Fibroblast of the conjunctiva (primary cell): ENCODE measurements at places on chromosomes 3 and 15.

- DNase-seq = no peak
These were observed 139.1 kb downstream of the TLE3 start for GRCh38 chr15:69958496-69959084.

- DNase-seq = no peak
These were observed 10.6 kb upstream of the MINDY2 start for GRCh38 chr15:58760385-58761009.

- DNase-seq = no peak
These were observed 22.2 kb upstream of the TRIM42 start for GRCh38 chr3:140655678-140656077.

DNA sequence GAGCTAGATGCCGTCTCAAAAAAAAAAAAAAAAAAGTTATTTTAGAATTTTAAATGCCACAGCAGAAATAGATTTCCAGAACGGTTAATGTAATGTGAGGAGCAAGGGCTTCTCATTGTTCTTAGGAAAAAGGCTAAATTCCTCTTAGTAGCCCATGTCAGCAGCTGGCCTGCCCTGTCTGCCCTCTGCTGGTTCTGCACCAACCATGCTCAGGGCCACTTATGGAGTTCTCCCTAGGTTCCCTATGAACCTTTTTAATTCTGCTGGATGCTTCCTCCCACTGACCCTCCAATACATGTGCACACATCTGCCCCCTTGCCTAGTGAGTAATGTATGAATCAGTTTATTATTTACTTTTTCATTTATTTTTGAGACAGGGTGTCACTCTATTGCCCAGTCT, 32.2 kb upstream of the DPPA4 start:
- DNase-seq = no peak

- DNase-seq = no peak
These were observed 57.8 kb upstream of the SPPL2A start for GRCh38 chr15:50823281-50823680.

DNA sequence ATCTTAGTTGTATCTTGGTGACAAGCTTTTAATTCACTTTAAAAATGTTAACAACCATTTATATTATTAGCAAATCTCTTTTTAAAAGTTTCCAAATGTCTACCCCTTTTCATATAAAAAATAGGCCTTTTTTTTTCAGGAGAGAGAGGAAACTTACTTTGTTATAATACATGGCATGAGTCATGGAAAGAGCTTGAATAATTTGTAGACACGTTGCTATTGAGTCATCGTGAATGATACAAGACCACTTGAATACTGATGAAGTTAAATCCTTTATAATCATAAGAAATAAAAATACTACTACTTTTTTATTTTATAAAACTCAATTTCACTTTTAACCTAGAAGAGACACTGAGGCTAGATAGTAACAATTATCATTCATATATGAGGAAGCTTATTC, 70.3 kb upstream of the BBX start:
- no peak for DNase-seq

DNA sequence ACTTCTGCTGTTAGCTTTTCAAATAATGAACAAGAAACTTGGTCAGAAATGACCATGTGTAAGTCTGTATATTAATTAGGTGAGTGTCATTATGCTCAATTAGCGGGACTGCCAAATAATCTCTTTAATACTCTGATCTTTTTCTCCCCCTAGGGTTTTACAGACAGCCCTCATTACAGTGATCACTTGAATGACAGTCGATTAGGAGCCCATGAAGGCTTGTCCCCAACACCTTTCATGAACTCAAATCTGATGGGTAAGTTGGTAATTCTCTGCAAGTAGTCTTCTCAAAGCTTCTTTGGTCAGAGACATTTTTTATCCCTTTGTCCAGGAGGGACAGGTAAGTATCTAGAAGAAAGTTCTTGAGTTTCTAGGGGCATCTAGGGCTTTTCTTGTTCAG, 173.2 kb downstream of the TCF12 start:
- no peak for DNase-seq

GRCh38 chr3:176647987-176648386, 549.3 kb downstream of the TBL1XR1 start:
- no peak for DNase-seq

DNA sequence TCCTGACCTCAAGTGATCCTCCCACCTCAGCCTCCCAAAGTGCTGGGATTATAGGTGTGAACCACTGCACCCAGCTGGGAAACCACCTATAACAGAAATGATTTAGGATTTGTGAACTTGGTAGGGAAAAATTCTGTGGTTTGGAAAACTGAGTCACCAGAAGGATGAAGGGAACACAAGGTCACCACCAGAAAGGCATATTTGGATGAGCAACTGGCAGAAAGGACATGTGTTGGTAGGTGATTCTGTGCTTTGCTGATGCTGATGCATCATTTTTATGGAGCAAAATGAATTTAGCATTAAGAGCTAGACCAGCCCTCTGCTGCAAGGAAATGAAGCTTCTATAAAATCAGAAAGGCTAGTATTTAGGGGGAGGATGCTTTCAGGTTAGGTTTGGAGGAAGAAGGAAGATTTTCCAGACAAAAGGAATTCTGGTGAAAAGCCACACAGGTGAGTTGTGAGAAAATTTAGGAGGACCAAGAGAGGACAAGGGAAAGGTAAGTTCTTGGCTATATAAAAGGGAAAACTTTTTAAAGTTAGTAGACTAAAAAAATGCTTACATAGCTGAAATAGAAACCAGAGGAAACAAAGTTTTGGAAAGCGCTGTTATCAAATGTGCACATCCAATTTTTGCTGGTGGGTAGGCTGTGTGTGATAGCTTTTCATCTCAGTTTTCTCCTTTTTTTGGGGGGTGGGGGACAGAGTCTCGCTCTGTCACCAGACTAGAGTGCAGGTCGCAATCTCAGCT, 3.6 kb downstream of the PXK start:
- peak; percentile 38 for DNase-seq

DNA sequence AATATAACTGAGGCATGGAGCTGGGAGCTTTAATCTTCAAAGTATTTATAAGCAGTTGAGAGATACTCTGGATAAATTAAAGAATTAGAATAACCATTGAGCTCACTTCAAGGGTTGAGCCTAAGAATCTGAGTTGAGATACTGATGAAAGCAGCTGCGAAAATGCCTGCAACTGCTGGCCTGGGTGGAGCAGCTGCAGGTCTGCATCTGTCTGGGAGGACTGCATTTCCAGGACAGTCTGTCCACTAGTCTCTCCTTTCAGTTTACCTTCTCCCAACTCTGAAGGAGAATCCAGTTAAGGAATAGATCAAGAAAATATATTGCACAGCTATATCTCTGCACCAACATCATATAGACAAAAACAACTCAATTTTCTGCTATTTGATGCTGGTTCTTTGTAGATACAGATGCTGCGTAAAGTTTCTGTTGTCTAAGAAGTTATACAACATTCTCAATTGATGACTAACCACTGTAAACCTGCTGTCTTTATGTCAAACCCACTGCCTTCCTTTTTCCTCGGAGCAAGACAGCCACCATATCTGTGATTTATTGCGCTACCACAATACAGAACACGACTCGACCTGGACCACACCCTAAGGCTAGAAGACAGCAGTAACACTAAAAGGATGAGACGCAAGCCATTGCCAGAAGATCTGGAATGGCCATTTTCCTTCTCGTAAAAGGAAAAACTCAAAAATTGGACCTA, 245.1 kb downstream of the MAGI1 start:
- DNase-seq = no peak

- no peak for DNase-seq
These were observed 549.5 kb downstream of the PYDC2 start for GRCh38 chr3:192010490-192010889.

DNA sequence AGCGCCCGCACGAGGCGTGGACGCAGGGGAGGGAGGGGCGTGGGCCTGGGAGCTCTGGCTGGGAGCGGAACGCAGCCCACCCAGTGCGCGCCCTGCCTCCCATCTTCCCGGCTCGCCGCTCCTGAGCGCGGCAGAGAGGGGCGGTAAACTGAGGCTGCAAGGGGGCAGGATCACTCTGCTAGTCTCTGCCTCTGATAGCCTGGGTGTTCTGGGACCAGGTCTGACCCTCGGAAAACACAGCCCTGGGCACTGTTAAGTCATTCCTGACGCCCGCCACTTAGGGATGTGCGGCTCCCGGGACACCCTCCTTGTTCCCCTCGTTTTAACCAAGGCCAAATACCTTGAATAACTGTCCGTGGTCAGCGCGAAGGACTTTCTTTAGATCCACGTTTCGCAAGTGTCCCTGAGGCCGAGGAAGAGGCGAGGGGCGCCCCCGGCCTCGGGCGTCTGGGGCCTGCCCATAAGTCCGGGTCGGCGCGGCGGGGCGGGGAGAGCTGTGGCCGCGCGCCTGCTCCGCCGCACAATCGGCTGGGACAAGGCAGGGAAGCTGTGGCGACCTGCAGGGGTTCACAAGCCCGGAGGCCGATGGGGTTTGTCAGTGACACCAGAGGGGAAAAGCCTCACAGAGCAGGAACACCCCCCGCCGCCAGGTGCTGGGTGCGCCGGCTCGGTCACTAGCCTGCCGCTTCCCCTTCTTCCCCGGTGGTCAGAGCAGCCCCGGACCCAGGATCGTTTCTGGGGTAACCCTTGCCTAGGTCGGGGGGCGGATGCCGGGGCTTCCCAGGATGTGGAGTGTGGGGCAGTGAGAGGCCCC, 1.5 kb downstream of the ITPKA start:
- no peak for DNase-seq

- no peak for DNase-seq
These were observed 33.4 kb upstream of the PSMD6 start for GRCh38 chr3:64056606-64057180.

DNA sequence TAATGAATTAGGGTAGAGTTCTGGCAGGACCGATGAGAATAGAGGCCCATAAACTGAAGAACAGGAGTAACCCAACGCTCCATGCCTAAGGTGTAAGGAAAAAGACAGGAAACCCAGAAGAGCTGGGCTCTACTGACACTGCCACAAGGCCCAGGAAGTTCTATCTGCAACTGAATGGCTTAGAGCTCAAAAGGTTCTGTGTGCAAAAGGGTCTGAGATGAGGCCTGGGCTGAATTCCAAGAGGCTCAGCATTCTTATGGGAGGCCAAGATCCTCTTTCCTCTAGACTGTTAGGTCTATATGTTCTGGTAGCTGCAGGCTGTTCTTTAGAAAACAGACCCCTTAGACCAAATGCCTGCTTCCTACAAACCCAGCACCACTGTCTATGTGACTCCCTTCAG, 30.5 kb upstream of the PRSS50 start:
- no peak for DNase-seq

DNA sequence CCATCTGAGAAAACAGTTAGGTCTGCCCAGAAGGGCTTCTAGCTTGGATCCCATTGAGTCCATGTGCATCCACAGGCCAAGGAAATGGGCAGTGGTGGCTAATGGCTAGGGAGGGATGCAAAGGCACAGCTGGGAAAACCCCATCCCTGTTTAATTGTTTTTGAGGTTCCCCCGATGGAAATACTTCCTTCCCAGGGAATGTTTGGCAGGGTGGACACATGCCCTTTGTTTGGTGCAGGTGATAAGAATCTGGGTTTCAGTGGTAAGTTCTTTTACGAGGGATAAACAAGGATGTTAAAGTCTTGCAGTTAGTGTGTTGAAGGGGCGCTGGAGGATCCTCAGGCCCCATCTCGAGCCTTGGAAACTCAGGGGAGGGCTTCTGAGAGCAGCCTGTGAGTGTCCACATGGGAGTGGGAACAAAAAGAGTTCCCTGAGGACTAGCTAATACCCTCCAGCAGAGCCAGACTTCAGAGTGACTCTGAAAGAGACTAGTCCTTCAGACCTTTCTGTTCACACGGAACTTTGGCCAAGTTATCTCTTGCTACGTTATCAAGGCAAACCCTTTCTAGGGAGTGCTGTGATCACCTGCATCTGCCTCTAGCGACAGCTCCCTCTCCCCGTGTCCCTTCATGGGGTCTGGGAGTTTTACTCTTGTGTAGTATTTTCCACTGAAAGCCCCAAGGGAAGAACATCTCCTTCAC, 17.4 kb downstream of the PTPRG start:
- no peak for DNase-seq

DNA sequence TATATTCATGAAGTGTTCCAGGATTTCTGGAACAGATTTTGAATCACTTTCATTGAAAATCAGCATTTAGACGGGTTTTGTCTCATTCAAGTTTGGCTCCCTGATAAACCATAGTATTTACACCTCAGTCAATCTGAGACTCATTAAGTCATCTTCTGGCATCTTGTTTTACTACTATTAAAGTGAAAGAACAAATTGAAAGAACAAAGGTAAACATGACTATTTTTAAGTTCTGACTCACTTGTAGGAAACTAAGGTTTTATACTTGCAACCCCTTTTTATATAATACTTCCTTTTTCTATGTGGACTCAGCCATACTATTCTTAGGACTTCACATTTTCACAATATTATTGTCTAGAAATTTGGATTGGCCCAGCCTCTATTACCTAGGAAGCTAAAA, 854.4 kb downstream of the SQOR start:
- DNase-seq = no peak

GRCh38 chr3:177604181-177604580, 406.9 kb upstream of the TBL1XR1 start:
- no peak for DNase-seq

DNA sequence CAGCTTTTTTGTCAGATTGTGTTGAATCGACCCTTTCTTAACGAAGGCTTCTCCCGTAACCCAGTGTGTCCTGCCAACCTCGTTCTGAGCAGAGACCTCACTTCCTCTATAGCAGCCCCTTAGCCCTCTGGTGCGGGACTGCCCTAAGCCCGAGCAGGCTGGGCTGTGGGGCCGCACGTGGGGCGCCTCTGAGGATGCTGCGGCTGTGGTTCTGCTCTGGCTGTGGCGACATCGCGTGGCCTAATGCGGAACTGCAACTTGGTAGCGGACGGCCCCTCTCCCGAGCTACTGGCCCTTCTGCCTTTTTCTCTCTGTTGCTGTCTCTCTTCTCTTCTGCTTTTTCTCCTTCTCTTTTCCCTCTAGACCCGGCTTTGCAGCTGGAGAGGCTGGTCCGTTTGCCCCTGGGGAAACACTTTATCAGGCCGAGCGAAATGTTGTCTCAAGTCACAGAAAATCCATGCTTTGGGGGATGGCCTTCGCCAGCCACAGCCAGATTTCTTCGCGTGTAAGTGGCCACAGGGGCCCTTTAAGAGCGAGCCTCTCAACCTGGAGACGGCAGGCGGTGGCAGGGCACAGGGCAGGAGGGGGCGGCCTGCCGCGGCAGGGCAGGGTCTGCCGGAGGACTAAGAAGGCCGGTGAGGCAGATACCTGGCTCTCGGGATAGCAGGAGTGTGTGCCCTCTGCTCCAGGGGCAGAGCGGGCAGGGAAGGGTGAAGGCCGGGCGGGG, 19.4 kb upstream of the KIF23 start:
- DNase-seq = peak; percentile 43

DNA sequence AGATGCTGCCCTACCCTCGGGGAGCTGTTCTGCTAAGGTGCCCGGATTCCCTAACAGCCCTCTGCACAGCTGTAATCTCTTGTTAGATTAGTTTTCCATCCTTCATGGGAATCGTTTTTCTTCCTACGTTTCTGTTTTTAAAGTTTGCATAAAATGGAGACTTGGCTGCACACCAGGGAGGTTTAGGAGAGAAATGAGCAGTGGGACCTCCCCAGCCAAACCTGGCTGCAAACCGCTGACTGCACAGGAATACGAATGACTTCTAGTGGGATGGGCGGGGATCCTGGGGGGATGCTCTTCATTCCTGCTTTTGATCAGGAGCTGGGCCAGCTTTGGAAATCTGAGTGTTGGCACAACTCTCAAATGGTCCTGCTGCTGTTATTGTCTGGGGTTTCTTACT, 77.5 kb downstream of the THSD4 start:
- DNase-seq = no peak
